SK-N-SH (cell line): ENCODE measurements at places on chromosomes 1 and 21.

DNA sequence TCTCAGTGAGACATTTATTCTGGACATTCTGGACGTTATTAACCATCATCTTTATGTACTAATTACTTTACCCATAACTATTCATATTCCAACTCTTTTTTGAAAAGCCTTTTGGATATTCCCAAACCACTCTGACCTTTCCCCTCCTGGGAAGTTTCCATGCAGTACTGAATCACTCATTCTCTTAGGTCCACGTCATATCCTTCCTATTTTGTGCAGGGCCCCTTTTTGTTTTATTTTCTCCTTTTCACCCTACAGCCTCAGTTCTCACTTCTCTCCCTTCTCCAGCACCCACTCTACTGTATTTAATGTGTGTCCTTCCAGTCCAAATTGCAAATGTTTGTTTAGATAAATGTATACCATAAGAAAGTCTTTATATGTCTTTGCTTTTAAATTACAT is 16.4 kb upstream of the ATP1A1 start:
- no peak for DNase-seq

GRCh38 chr1:79457562-79458224 is 451.2 kb upstream of the ADGRL4 start:
- DNase-seq: no peak

GRCh38 chr1:222171005-222171404 is 376.9 kb downstream of the HHIPL2 start:
- DNase-seq: peak; percentile 29

DNA sequence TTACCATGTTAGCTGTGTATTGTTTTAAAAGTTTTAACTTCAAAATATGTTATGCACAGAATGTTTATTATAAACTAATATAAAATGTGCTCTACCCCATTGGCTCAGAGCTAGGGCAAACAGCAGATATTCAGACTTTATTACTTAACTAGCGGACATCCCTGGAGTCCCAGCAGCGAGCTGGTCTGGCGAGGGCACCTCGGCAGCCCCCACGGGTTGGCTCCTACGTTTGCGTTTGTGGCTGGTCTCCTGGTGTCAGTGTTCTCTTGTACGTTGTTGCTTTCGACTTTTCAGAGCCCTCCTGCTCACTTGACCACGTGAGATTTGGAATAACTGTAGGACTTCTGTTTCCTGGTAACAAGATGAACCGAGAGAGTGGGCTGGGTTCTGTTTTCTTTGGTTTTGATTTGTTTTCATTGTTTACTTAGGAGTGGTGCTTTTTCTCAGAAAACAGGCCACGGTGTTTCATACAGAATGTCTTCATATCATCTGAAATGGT is 44.5 kb downstream of the CBS start:
- no peak for DNase-seq

GRCh38 chr1:234963904-234964702 is 164.5 kb downstream of the TOMM20 start:
- DNase-seq: no peak

DNA sequence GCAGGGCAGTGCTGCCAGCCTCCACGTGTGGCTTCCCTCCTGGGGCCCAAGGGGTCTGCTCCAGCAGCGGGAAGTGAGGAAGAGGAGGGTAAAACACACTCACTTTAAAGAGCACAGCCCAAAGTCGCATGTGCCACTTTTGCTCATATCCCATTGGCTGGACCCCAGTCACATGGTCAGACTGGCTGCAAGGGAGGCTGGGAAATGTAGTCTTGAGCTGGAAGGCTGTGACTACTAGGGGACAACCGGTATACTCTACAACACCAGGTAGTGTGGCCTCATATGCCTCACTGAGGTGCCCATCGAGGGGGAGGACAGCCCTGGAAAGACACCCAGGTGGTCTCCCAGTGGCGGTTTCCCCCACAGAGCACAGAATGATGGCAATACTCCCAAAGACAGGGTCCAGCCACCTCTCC is 45.2 kb downstream of the CAMK2N1 start:
- peak; percentile 80 for DNase-seq

DNA sequence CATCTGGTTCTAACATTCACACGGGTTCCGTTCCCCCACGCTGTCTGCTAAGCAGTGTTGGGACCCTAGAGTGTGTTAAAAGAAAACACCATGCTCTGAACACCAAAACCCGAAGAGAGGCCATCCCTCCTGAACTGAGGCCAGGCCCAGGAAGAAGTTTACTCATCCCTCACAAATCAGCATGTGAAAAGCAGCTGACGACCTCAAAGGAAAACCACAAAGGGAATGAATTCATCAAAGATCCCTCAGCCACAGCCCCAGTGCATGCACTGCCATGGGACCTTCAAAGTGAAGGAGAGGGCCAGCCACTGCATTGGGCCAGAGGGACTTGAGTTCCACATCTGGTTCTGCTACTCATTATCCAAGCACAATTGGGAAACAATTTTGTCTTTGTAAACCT is 7.0 kb upstream of the PSEN2 start:
- DNase-seq: no peak

DNA sequence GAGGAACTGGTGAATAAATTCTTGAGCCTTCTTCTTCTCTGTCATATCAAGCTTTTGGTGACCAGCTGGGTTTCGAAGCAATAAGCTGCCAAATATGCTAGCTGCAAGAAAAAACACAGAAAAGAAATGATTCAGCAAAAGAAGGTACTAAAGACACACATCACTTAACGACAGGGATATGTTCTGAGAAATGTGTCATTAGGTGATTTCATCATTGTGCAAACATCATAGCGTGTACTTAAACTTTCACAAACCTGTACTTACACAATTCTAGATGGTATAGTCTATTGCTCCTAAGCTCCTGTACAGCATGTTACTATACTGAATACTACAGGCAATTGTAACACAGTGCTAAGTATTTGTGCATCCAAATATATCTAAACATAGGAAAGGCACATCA is 2.9 kb upstream of the MTF1 start:
- no peak for DNase-seq

DNA sequence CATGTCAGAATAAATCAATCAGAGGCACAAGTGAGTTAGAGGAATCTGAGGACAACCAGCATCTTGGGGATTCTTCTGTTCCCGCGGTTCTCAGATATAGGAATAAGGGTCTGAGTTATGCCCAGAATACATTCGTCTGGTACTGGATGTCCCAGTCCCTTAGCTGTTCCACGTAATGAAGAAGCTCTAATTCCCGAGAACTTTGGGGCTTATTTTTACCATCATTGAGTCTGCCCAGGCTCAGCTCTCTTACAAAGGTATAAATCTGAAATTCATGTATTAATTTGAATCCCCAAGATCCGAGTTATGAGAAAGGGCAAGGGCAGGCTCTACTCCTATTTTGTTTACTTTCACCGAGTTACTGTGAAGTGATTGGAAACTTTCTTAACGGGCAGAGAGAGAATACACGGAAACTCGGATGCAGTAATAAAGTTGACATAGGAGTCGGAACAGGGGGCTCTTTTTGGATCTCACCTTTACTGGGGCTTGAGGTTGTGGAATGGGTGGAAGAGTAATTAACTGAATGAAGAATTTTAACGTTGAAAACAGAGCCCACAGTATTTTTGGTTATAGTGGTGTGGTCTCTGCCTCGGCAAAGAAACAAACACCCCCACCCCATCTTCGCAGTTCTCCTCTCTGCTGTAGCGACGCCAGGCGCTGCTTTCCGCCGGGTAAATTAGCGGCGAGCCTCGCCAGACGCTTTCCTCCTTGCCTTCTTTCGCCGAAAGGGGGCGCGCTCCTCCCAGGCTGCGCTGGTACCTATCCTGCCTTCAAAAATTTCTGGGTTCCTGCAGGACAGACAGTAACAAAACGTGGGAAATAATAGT is 7.1 kb downstream of the PRRX1 start:
- peak; percentile 56 for DNase-seq

DNA sequence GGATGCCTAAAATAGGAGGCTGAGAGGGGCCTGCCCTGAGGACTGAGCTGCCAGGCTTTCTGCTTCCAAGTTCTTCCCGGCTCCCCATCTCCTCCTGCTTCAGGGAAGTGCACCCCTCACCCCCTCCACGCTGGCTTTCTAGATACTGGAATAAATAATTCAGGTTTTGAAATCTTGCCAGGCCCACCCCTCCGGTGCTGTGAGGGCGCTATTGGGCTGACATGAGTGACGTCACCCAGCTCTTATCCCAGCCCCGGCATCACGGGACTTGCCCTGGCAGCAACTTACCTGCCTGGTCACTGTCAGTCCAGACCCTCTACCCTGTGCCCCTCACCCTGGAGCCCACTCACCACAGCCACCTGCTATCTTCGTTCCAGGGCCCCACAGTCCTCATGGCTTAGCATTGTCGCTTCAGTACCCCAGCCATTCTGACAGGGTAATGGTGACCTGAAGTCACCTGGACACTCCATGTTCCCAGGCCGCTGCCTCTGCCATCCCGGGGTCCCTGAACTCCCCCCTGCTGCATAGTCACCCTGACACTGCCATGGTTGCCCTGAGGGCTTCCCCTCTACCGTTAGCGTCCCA is 819 bp upstream of the GPR3 start:
- no peak for DNase-seq

DNA sequence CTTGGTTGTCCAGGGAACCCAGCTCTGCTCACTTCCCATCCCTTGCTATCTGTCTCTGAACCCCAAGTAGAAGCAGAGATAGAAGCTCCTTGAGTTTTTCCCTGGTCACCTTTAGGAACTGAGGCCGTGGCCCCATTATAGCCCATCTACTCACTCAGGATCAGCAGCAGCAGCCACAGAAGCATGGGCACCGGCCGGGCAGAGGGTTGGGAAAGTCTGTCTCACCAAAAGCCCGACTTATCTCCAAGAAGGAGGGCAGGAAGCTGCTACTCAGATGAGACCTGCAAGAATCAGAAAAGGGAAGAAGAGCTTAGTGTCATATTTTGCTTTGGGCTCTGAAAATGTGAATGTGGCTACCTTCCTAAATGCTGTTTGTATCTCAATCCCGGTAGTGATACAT is 264 bp downstream of the FCRL3 start:
- no peak for DNase-seq

DNA sequence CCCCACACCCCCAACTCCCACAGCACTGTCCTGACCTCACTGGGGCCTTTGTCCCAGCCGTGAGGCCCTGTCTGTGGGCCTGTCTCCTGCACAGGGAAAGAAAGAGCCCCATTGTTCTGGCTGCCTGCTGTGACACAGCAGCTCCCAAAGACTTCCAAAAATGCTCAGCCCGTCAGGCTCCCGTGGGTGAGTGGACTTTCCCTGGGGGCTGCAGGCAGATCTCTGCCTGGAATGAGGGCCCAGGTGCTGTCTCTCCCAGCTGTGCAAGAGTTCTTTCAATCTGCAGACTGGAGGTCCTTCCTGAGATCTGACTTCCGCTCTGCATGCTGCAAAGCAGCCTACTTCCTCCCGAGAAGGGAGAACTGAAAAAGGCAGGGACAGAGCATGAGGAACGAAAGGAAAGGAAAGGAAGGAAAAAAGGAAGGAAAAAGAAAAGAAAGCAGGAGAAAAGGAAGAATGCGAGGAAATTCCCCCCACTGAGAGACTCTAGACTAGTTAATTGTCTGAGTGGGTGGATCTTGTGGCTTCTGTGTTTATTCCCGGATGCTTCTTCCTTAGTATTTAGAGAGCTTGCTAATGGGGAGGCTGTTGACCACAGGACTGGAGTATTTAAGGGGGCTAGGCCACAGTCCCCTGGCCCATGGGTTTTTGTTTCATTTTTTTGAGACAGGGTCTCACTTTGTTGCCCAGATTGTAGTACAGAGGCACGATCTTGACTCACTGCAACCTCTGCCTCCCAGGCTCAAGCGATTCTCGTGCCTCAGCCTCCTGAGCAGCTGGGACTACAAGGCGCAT is 15.0 kb downstream of the NES start:
- DNase-seq: no peak

DNA sequence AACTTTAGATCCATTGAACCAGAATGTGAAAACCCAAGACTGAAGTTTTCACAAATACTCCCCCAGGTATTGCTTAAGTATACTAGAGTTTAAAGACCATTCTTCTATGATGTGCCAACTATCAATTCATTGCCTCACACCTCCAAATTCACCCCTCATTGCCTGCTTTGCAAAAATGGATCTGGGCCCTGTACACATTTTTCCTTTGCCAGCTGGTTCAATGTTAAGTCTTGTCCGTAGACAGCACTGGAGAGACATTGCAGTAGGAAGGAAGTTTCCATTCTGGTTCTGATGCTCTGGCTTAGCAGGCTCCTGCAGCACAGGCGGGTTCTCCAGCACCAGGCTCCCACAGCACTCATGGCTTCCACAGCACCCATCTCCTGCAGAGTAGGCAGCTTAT is 130.0 kb downstream of the PROX1 start:
- DNase-seq: no peak

DNA sequence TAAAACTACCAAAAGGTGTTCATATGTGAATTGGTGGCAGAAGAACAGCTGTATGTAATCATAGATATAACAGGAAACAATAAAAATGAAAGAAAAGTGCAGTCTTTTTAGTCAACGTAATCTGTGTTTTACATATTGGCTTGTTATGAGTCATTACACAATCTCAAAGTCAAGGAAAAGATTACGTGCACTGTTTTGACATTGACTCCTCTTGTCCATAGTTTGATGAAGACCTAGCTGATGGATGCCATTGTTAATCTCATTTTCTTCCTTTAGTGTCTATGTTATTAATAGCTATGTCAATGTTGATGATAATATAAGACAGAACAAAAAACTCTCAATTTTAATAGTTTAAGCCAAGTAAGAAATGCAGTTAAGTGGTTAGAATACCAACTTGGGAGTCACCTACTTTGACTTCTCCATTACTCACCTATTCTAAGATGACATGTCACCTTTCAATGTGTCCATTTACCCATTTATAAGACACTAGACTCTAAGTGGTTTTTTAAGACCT is 84.5 kb upstream of the SAMSN1 start:
- DNase-seq: no peak

GRCh38 chr1:233614173-233614742 is 352 bp downstream of the KCNK1 start:
- no peak for DNase-seq
